ENCODE measurements at places on chromosomes 16 and 17.

- H3K27me3 ChIP-seq = no peaks in the 10 kb centered on the region
- no peak overlapping the region for H3K27ac ChIP-seq
- H3K36me3 ChIP-seq = no peaks in the 10 kb centered on the region
- H3K4me3 ChIP-seq = no peak overlapping the region
- H3K4me1 ChIP-seq = peaks cover 3% of the 10 kb centered on the region
Observed at GRCh38 chr16:13779676-13780075, 140.3 kb upstream of the ERCC4 start.

DNA sequence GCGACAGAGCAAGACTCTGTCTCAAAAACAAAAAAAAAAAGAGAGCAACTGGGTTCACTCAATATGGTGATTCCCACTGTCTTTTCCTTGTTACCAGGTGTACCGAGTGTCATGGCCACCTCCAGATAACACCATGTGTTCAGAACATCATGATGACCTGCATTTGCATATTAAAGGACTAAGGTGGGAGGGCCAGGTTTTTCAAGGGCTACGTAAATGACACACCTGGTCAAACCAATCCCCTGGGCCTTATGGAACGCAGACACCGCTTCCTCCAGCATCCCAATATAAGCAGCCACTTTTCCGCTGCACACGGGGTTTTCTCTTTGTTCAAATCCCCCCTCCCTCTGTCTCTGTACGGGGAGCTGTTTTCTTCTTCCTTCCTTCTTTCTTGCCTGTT, 29.3 kb downstream of the WSCD1 start:
- H3K27ac ChIP-seq = no peak overlapping the region

- no peaks in the 10 kb centered on the region for H3K36me3 ChIP-seq
- no peak overlapping the region for H3K4me3 ChIP-seq
- no peaks in the 10 kb centered on the region for H3K27me3 ChIP-seq
- no peaks in the 10 kb centered on the region for H3K4me1 ChIP-seq
Observed at GRCh38 chr17:30543456-30543855, 66.2 kb downstream of the GOSR1 start.

- H3K27ac ChIP-seq = no peak overlapping the region
- H3K4me3 ChIP-seq = no peak overlapping the region
- DNase-seq = no peak
- H3K36me3 ChIP-seq = peaks cover 1% of the 10 kb centered on the region
Observed at GRCh38 chr16:70749681-70750601, 51.0 kb downstream of the VAC14 start.

GRCh38 chr17:69672924-69673323, 258.4 kb downstream of the MAP2K6 start:
- H3K4me3 ChIP-seq = no peak overlapping the region
- no peaks in the 10 kb centered on the region for H3K4me1 ChIP-seq
- no peaks in the 10 kb centered on the region for H3K27me3 ChIP-seq
- DNase-seq = no peak

- H3K27me3 ChIP-seq = peaks cover 6% of the 10 kb centered on the region
Observed at GRCh38 chr17:83076938-83077337, 2.5 kb upstream of the METRNL start.

GRCh38 chr17:44309472-44309871, 1.1 kb downstream of the RUNDC3A start:
- H3K27ac ChIP-seq = no peak overlapping the region
- peaks cover 12% of the 10 kb centered on the region for H3K4me1 ChIP-seq
- DNase-seq = no peak
- no peaks in the 10 kb centered on the region for H3K36me3 ChIP-seq

- no peak for DNase-seq
- no peak overlapping the region for H3K4me3 ChIP-seq
Observed at GRCh38 chr17:49748223-49748622, 15.7 kb downstream of the FAM117A start.

- H3K36me3 ChIP-seq = no peaks in the 10 kb centered on the region
- H3K4me1 ChIP-seq = peaks cover 2% of the 10 kb centered on the region
- H3K27me3 ChIP-seq = no peaks in the 10 kb centered on the region
Observed at GRCh38 chr17:41785091-41785858, 1.2 kb downstream of the JUP start.

All from iPS DF 6.9 (cell line).